Substantia nigra (tissue), 51 donors: ENCODE measurements at places on chromosomes 5 and 9.

- no peak for DNase-seq
Observed at GRCh38 chr9:12689233-12689632, 4.0 kb upstream of the TYRP1 start.

- DNase-seq, result no peak
Observed at GRCh38 chr9:129776938-129777768, 24.3 kb upstream of the PTGES start.

DNA sequence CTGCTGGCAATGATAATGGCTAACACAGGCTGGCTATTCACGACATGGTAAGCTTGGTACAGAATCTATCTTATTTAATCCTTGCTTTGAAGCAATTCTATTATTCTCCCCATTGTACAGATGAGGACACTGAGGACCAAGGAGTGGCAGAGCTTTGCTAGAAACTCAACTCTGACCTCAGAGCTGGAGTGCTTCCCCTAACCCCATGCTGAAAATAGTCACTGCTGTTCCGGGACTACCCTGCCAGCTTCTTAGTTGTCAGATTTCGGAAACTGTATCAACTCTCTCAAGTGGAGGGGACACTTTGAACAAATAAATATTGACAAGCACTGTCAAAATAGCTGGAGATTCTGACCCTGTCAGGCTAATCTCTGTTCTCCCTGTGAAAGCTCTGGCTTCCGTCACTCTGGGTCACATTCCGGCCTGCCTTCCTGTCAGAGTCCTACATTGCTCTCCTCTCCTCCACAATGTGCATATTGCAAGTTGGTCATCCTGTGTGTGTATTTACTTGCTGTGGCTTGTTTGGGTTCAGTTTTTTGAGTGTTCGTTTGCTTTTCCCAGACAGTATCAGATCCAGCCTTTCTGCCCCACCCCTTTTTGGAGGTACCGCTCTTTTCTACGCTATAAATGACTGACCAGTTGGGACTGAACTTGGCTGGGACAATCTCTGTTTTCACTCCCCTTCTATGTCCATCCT lies 134.3 kb upstream of the MAP1B start:
- no peak for DNase-seq

GRCh38 chr5:123365156-123365555 lies 58.0 kb downstream of the CEP120 start:
- no peak for DNase-seq

GRCh38 chr5:173765029-173765644 lies 123.0 kb upstream of the CPEB4 start:
- DNase-seq, result no peak

DNA sequence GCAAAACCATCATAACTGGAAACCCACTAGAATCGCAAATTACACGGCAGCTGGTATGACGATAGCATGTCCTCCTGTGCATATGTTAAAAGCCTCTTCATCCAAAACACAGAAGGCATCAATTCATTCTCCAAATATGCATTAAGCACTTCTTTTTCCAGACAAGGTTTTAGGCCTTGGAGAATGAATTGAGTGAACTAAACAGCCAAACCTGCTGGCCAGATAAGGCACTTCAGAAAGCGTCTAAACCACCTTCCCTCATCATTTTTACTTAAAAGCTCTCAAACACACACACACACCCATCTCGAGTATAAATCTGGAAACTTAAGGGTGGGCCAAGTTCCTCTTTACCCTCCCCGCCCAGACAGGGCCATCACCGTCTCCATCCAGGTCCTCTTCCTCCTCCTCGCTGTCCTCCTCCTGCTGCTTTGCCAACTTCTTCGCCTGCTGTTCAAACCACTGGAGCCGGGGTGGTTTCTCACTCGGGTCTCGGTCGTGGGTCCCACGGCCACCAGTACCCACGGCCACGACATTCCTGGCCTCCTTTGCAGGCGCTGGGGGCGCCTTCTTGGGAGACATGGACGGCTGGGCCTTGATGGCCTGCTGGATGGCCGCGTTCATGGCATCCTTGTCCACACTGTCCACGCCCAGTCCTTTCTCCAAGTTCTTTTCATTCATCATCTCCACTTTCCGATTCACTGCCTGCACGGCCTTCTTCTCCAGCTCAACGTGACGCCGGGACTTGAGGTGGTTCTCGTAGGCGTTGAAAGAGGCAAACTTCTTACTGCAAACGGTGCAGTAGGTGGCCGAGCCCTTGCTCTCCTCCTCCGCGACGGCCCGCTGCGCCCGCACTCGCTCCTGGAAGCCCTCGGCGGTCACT lies 696 bp downstream of the ZNF622 start:
- DNase-seq, result no peak

DNA sequence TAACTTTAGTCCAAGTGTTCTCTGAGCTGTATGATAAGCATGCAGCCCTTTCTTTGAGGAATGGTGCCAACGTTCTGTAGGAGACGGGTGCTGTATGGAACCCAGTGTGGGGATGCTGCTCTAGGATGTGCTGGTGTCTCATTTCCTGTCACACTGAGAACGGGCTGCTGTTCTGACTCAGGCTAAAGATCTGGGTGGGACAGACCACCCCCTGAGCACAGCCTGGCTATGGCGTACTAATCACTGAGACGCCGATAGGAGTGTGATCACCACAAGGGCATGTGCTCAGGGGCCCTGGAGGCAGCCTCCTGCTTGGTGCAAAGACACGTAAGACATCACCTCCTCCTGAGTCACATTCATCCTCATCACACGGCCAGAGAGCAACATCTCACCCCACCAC lies 240.4 kb downstream of the IRX2 start:
- no peak for DNase-seq
